Metanephros (tissue), 2 donors: ENCODE measurements at places on chromosomes 3 and 15. TPM values are rescaled to one million over a fixed set of nuclear protein-coding genes. Genes with fewer than 3 reads are reported as not detected.

The MITF gene
- total RNA-seq, result 39.5 TPM

The ACKR4 gene
- total RNA-seq, result 1.9 TPM

The CSPG4 gene
- 45.7 TPM for total RNA-seq

The GOLGA8G gene
- not detected for total RNA-seq

The LIPH gene
- total RNA-seq, result 1.9 TPM

The INSYN1 gene
- 7.9 TPM for total RNA-seq

The CLDN18 gene
- 0.29 TPM for total RNA-seq

The EPHB3 gene
- total RNA-seq, result 45.3 TPM

The SLC12A8 gene
- total RNA-seq, result 7.2 TPM

The HDC gene
- 1.3 TPM for total RNA-seq

The STAC gene
- 14.2 TPM for total RNA-seq

The RABL3 gene
- 21.4 TPM for total RNA-seq

The DPPA4 gene
- 6.1 TPM for total RNA-seq

The LTK gene
- total RNA-seq, result 1.7 TPM

The AP3S2 gene
- total RNA-seq, result 30.5 TPM
